ENCODE measurements at places on chromosomes 4 and X.

GRCh38 chr4:106529348-106530023, 160.9 kb upstream of the GIMD1 start:
- DNase-seq, result no peak

DNA sequence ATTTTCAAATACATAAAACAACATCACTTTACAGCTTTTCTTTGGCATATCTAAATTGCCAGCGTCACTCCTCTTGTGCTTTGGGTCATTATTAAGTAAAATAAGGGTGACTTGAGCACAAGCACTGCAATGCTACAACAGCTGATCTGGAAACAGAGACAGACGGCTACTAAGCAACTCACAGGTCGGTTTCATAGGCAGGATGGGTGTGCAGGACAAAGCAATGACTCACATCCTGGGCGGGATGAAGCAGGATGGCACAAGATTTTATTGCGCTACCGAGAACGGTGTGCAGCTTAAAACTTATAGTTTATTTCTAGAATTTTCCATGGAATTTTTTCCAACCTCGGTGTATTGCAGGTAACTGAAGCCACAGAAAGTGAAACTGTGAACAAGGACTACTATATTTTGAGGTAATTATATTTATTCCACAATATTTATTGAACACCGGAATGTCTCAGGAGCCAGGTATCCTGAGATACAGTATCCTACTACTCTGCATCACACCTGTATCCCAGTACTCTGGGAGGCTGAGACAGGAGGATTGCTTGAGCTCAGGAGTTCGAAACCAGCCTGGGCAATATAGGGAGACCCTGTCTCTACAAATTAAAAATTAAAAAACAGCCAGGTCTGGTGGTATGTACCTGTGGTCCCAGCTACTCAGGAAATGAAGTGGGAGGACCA, 215.5 kb downstream of the APBB2 start:
- DNase-seq, result no peak

- DNase-seq, result no peak
Observed at GRCh38 chr4:182874797-182875345, 42.3 kb downstream of the DCTD start.

- DNase-seq, result no peak
Observed at GRCh38 chr4:764405-765169, 59.0 kb downstream of the PCGF3 start.

DNA sequence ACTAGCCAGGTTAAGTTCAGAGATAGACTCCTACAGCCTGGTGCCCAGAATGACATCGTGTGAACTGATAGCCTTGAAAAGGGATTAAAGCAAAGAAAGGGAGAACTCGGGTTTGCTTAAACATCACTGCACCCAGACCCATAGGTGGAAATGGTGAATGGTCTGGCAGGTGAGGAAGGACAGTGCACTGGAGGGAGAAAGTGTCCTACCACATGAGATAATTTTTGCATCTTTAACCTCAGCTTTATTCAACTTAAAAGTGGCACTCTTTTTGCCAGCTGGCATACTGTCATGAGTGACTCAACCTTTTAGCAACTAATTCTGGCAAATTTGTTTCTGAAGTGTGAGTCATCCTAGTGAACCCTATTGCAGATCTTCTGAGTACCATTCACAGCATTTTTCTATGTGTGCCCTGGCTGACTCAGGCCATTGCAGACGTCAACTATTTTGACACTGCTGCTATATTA, 53.0 kb upstream of the DAPP1 start:
- no peak for DNase-seq
